ENCODE measurements at places on chromosomes 2 and 18. TPM values are rescaled to one million over a fixed set of nuclear protein-coding genes. Genes with fewer than 3 reads are reported as not detected.

METAP1D gene
- 10.2 TPM for total RNA-seq

SERPINB12 gene
- total RNA-seq: not detected

SLC16A14 gene
- total RNA-seq: 24.6 TPM

UGT1A3 gene
- not detected for total RNA-seq

IFIH1 gene
- total RNA-seq: 4.1 TPM

PJVK gene
- total RNA-seq: 8.9 TPM

TDRD15 gene
- not detected for total RNA-seq

AQP12B gene
- not detected for total RNA-seq

ANKRD44 gene
- total RNA-seq: 34.2 TPM

NYAP2 gene
- total RNA-seq: 4.6 TPM

SDC1 gene
- 1.6 TPM for total RNA-seq

MDH1B gene
- 4.7 TPM for total RNA-seq

SETBP1 gene
- 49.7 TPM for total RNA-seq

CHPF gene
- total RNA-seq: 45.1 TPM

CTLA4 gene
- 0.25 TPM for total RNA-seq

NCKAP1 gene
- 149 TPM for total RNA-seq

GPR39 gene
- total RNA-seq: 0.60 TPM

SMAD4 gene
- total RNA-seq: 81.9 TPM
